ENCODE measurements at places on chromosomes 1 and 21. TPM values are rescaled to one million over a fixed set of nuclear protein-coding genes. Genes with fewer than 3 reads are reported as not detected.

DNA sequence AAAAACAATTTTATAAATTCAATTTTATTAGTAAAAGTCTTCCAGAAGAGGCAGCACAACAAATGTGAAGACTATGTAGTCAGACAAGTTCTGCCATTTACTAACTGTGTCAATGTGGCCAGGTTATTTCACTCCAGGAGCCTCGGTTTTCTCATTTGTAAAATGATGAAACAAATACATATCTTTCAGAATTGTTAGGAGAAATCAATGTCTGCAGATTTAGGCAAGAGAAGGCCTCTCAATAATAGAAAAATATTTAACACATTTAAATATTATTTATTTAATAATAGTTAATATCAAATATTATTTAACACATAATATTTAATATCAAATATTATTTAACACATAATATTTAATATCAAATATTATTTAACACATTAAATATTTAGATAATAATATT lies 75.6 kb upstream of the PTGFR start:
- DNase-seq, result no peak

DNA sequence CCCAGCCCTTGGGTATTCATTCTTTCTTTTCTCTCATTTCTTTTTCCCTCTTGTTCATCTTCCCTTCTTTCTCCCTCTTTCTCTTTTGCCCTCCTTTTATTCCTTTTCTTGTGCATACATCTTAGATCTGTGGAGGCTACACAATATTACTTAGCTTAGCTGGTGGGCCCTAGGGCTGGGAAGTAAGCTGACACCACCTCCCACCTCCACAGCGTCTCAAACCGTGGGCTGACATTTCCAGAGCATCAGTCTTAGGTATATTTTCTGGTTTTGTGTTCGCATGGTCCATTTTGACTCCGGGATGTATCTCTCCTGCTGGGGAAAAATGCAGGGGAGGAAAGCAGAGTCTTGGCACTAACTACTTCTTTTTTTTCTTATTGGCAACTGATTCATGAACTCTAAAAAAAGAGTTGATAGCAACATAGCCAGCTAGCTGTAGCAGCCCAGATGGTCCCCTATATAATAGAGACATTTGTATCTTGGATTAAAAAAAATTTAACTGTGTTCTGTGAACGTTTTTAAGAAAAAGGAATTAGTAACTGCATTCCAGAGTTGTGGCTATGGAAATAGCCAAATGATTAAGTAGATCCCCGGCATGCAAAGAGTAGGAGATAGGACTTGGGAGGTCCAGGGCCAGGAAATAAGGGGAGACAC lies 15.5 kb downstream of the CNIH3 start:
- DNase-seq, result no peak

DNA sequence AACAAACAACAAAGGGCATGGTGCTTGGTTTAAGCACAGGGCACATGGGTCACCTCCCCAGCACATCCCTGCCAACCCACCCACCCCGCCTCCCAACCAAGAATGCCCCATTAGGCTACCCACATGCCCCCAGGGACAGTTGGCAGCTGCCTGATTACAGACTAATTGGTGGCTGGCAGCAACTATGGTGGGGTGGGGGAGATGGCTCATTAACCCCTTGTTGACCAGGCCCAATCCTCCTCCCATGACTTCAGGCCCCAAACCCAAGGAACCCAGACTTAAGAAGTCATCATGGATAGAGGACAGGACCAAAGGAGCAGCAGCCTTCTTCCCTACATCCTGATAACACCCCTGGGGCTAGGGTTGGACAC lies 1.3 kb downstream of the RIMS3 start:
- DNase-seq, result no peak

Gene ADGRB2
- total RNA-seq, result 0.18 TPM

GRCh38 chr1:235461954-235462353 lies 42.3 kb downstream of the B3GALNT2 start:
- DNase-seq, result no peak

Gene ANKRD45
- total RNA-seq, result not detected

Gene AMY2A
- total RNA-seq, result not detected

DNA sequence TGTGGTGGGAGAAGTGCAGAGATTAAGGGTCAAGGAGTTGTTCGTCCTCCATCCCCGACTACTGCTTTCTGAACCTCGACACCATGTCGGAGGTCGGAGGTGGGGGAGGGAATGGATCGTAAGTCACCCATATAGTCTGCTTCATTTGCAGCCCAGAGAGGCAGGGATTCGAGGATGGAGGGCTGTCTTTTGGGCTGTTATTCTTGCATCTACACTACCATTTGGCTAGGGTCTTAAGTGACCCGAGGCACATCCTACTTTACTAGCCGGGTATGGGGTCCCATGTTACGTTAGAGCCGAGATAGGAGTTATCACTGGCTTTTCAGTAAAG lies 578 bp downstream of the USP21 start:
- no peak for DNase-seq

GRCh38 chr1:156194300-156194652 lies 372 bp downstream of the SLC25A44 start:
- DNase-seq, result no peak

Gene LENEP
- total RNA-seq, result 0.77 TPM

GRCh38 chr1:115301438-115302020 lies 36.5 kb downstream of the NGF start:
- DNase-seq, result no peak

Gene MNDA
- 0.74 TPM for total RNA-seq

GRCh38 chr1:223076362-223076761 lies 66.7 kb downstream of the TLR5 start:
- no peak for DNase-seq

DNA sequence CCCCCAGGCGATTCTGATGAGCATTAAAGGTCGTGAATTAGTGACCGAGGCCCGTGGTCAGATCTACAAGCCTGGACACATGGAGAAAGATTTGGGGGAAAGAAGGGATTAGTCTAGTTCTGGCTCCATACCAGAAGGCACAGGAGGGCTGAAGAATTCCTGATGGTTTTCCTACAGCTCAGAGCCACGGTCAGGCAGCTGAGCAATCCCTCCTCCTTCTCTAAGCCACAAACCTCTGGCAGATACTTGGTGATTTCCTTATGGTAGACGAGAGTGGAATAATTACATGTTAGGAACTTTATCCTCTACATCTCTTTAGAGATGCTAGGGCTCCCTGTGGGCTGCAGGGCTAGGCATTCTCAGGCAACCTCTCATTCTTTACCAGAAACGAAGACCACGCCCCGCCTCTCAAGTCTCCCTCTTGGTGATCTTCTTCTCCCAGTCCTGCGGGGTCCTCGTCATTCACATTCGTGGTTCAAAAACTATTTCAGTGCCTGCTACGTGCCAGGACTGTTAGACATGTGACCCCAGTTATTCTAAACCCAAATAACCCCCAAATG lies 20.5 kb upstream of the ZBTB18 start:
- no peak for DNase-seq

DNA sequence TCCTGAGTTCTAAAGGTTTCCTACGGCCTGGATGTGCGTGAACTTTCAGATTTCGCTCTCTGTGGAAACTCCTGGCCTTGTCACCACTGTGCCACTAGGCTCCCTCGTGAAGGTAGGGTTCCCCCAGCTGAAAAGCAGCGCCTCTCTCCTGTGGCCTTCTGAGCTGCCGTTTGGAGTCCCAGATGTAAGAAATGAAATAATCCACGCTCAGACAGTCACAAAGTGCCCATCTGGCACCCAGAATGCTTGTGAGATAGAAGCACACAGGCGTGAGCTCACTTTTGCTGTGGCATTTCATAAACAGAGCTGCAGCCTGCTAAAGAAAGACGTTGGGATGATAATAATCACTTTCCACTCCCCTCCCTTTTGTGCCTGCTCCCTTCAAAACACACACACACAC lies 65.8 kb downstream of the LMO4 start:
- DNase-seq, result no peak

DNA sequence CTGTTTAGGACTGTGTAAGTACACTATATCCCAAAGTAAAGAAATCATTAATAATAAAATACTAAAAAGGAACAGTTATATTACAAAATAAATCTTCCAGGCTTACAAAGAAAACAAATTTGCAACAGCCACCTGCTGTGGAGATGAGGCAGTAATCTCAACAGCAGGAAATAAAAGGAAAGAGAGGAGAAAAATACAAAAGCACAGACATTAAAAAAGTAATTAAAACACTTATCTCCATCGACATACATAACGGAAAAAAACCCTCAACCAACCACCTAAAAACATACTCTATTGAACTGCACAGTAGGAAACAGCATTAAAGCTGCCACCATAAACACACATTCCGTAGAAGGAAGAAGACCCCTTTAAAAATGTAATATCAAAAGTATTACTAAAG lies 317.6 kb downstream of the DPYD start:
- no peak for DNase-seq

Gene NUP210L
- total RNA-seq, result 0.22 TPM

- no peak for DNase-seq
Observed at GRCh38 chr1:209383422-209383821, 200.1 kb upstream of the CAMK1G start.

Gene IL24
- not detected for total RNA-seq

DNA sequence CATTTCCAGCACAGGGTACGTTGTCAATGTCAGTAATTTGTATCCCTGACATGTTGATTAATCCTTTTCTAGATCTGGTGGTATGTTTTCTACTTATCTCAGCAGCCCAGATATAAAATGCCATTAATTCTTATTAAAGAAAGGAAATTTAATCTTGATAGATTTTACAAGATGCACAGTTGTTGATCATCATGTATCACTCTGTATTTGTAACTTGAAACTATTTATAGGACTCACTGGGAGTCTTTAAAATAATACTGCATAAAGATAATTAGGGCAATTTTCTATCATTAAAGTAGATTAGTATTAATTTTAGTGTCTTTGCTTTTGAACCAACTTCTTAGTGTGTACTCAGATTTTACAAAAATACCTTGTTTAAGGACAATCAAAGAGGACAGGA lies 84.9 kb downstream of the GREM2 start:
- no peak for DNase-seq
